SHP77 (cell line): ENCODE measurements at places on chromosomes 3 and 15.

- no peak for DNase-seq
Observed at GRCh38 chr15:66135664-66136063, 117.9 kb downstream of the MEGF11 start.

DNA sequence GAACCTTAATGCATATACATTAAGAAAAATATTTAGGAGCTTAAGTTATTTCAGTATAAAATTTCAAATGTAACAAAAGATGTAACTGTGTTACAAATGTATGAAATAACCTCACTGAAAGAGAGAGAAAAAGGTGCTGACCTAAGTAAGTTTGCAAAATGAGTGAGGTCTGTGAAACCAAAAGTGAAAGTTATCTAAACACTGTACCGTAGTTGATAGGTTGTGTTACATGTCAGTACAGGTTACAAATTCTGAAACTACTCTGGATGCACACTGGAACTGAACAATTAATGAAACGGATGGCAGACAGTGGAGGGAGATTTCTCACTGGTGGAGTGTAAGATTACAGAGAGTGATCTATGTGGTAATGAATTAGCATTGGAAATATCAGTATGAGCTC lies 420.7 kb downstream of the ZNF385D start:
- DNase-seq: no peak

DNA sequence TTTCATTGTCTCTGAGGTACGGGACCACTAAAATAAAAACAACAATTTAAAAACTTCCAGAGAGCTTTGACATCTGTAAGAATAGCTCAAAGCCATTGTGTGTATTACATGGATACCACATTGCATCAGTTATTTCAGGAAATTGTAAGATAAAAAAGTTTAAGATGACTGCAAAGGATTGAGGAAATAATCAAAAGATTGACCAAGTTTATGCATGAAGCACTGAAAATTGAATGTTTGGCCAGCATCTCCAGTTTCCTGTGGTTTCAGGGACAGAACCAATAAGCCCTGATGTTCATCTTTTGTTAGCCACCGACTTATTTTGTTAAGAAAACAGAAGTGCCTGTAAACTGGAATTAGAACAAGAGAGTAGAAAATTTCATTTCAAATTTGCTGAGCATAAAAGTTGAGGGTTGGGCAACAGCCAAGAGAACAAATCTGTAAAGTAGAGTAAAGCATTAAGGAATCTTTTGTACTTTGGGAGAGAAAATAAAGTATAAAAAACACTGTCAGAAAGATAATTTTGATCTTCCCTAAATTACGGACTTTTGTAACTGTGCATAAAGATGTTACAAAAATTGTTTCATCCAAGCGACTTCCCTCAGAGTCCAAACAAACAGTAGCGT lies 211.5 kb upstream of the P2RY1 start:
- DNase-seq: no peak

DNA sequence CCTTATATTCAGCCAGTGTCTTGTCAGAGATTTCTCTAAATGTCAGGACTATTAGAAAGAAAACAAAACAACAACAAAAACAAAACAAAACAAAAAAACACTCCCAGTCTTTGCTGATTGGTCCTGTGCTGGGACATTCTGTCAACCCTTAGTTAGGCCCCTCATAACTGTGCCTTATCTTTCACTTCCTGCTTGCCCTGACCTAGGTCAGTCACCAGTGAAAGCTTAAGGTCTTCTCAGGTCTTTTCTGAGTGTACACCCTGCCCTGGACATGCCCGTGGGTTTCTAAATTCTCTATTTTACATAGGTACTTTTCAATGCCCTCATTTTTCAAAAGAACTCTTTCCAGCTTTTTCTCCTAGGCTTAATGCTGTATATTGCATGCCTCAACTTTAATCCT lies 454.1 kb downstream of the GRM7 start:
- no peak for DNase-seq

DNA sequence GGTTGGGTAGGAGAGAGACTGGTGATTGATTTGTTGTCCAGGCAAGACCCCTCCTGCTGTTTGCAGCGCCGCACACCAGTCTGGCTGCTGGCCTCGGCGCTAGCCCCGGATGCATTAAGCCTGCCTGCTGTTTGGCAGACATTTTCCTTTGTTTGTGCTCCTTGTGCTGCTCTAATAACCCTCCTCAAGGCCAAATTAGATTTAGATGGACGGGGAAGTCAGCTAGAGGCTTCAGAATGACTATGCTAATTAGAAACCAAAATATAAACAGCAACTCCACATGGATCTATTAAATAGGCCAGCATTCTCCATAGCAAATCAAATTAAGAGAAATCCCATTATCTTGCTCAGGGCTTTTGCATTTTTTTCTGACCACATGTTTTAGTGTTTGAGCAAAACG lies 445.2 kb downstream of the SQOR start:
- DNase-seq: no peak

- no peak for DNase-seq
Observed at GRCh38 chr3:102525624-102526023, 90.8 kb downstream of the ZPLD1 start.

GRCh38 chr15:89693091-89693490 lies 2.5 kb downstream of the WDR93 start:
- DNase-seq: no peak

DNA sequence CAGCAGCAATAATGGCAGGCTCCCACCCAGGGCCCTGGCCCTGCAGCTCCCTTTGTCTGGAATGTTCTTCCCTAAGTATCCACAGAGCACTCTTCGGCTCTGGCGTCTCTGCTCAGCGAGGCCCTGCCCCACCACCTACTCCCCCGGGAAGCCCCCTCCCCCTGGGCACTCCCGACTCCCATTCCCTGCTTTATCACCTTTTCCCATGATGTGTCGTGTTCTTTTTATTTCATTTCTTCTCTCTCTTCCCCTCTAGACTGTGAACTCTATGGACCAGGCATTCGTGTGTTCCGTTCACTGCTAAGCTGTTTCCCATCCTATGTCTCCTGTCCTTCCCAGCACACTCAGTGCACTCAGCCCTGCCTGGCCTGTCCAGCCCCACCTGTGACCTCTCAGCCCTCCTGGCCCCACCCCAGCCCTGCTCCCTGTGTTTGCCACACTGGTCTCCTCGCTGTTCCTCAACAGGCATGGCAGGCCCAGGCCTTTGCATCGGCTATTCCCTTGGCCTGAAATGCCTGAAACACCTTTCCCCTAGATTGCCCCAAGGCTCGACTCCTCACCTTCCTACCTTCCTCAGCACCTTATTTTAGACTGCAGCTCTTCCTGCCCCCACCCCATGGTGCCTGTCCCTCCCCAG lies 107.4 kb downstream of the TPRA1 start:
- no peak for DNase-seq

DNA sequence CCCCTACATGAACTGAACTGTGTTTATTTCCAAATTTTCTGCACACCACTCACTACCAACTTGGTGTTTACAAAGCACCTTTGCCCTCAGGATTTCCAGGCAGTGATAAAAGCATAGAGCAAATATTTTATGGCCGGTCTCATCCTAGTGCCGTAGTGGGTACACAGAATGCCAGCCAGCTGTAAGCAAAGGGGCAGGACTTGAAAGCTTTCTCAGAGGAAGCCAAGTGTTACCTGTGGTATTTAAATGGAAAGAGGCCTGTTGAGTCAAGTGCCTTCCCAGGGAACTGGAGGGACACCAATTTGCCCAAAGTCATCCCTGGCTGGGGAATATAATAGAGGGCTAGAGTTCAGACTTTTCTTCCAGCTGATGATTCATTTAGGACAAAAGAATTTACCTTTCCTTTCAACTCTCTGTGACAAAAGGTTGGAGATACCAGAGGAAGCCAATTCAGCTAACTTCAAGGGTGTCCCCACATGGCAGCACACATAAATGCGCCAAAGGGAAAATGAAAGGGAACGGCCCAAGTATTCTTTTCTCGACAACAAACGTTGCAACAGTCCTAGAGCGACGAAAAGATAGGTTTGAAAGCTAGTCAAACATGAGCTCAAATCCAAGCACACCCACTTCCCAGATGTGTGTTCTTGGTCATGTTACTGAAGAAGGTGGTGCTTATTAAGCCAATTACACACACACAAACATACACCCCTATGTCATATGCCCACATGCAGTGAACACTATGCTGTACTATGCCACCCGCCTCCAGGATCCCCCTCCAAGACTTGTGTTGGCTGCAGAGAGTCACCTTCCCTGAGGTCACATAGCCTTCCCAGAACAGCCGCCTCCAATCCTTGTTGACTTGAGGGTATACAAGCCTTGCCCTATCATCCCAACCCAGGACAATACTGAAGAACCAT lies 27.7 kb downstream of the MAGI1 start:
- DNase-seq: no peak
